ENCODE measurements at places on chromosomes 5 and 9.

GRCh38 chr5:81855591-81855990 lies 104.7 kb upstream of the SSBP2 start:
- DNase-seq: peak; percentile 19

DNA sequence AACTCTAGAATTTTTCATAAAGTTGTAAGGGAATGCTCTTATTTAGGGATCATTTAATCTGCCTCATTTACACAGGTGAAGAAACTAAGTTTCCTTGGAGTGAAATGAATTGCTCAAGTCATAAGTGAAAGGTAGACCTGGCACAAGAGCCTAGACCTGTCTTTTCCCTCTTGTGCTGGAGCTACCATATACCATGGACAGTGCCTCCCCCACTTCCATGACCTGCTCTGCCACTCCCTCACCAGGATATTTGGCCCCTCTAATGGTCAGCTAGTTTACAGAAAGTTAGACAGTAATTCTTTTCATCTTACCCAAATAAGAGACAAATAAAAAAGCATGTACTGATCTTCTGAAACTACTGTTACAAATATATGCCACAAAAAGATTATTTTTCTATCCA lies 105.5 kb upstream of the ACO1 start:
- no peak for DNase-seq

DNA sequence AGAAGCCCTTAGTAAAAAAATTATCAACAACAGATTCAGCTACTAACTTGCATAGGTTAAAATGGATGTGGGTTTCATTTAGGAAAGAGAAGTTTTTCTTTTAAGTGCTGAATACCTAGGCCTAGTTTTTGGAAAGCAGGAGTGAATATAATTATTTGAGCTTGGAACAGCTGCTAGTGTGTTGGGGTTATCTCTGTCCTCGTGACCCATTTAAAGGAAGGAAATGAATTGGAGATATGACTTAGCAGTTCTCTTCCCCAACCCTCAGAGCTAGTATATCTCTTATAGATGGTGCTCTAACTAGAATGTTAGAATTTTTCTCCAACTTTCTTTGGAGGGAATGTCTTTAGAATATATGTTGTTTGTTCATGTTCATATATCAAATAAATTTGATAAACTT lies 38.6 kb downstream of the ZNF366 start:
- peak; percentile 36 for DNase-seq

DNA sequence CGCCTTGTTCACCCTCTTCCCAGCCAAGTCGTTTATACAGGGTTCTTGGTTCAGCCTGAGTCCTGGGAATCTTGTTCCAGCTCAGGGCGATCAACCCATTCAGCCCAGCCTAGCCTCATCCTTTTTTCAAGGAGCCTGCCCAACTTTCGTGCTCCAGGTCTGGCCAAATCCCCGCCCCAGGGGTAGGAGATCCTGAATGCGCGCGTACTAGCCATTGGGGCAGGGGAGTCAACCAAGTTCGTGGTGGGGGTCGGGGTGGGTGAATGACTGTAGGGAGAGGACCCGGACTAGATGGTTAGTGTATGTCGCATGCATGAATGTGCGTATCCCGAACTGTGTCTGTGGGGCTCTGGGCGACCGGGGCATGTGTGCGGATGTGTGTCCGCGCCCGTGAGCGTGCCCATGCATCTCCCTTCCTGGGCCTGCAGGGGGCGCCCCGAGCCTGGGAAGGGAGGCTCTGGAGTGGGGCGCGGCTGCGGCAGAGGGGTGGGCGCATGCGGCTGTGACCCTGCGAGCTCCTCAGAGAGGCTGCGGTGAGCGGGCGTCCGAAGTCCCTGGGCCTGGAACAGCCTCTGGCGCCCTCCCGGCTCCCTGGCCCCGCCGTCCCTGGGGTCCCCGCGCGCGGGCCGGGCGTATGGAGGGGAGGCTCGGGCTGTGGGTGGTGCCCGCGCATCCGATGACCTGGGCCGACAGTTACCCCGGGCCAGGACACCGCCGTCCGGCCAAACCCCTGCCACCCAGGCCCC lies 8.7 kb downstream of the CCL21 start:
- peak; percentile 43 for DNase-seq
